Right cardiac atrium (tissue), 5 donors: ENCODE measurements at places on chromosomes 5 and 9. TPM values are rescaled to one million over a fixed set of nuclear protein-coding genes. Genes with fewer than 3 reads are reported as not detected.

CSF2 gene
- not detected for total RNA-seq

STKLD1 gene
- total RNA-seq, result 0.31 TPM

HTR4 gene
- total RNA-seq, result 8.2 TPM

TRAF1 gene
- 4.1 TPM for total RNA-seq

HSD17B3 gene
- 0.99 TPM for total RNA-seq

GHR gene
- total RNA-seq, result 15.3 TPM
